ENCODE measurements at places on chromosomes 1 and 21. TPM values are rescaled to one million over a fixed set of nuclear protein-coding genes. Genes with fewer than 3 reads are reported as not detected.

LTN1 gene
- 22.3 TPM for total RNA-seq

OR2T33 gene
- not detected for total RNA-seq

WDR47 gene
- total RNA-seq, result 22.4 TPM

HNRNPCL2 gene
- total RNA-seq, result not detected

RIPK4 gene
- total RNA-seq, result 40.9 TPM

DDR2 gene
- total RNA-seq, result 0.41 TPM

TP73 gene
- total RNA-seq, result 0.78 TPM

NEK7 gene
- total RNA-seq, result 30.0 TPM

NBPF10 gene
- 0.85 TPM for total RNA-seq

CFAP74 gene
- total RNA-seq, result 0.07 TPM

CDK18 gene
- total RNA-seq, result 14.2 TPM

AUNIP gene
- 13.8 TPM for total RNA-seq

EPHA2 gene
- 138 TPM for total RNA-seq

UBE2G2 gene
- total RNA-seq, result 52.5 TPM

NMNAT2 gene
- 0.24 TPM for total RNA-seq

PGBD2 gene
- total RNA-seq, result 3.4 TPM

ORC1 gene
- total RNA-seq, result 17.7 TPM
